ENCODE measurements at places on chromosomes 2 and 18. TPM values are rescaled to one million over a fixed set of nuclear protein-coding genes. Genes with fewer than 3 reads are reported as not detected.

DNA sequence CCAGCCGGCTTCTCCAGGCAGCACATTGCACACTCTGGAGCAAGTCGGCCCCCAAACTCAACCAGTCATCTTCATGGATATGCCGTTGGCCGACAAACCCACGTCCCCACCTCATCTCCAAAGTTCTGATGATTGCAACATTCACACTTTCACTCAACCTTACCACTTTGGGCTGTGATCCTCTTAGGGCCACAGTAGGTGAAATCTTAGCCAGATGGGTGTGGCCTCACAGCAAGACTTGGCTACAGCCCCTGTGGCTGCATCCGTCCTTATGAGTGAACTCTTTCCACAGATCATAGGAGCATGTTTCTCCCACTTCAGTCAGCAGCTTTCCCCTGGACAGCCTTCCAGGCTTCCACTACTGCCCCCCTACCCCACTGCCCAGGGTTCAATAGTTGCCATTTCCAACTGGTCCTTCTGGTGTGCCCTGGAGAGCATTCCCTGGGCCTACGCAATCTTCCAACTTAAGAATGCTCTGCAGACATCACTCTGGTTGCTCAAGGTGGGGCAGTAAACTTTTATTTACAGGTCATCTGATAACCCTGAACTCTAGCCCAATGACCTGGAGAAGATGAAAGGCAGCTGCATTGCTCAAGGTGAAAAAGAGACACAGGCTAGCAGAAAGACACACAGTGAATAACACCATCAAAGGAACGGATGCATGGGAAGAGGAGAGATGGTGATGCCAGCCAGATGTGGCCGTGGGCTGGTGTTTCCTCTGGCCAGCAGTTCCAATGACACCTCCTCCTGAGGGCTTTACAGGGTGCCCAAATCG lies 34.5 kb downstream of the ARL4C start:
- DNase-seq, result no peak

- peak; percentile 51 for DNase-seq
Measured at GRCh38 chr2:55616551-55617174, 759 bp downstream of the PPP4R3B start.

- DNase-seq, result no peak
Measured at GRCh38 chr2:41774011-41774605, 273.7 kb upstream of the PKDCC start.

DNA sequence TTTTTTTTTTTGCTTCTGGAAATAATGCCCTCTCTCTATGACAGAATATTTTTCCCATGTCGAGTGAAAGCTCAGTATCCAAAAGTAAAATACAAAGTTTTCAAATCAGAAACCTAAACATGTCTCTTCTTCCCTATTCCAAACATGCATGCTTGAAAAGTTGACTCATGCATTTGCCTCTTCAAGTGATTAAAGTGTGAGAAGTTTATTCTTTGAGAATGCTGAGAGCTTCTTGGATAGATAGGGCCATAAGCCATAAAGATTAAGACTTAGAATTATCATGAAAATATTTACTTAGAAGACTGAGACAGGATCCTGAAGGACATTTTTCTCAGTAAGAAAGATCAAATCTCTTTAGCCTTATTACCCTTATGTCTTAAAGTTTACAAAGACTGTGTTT lies 98.6 kb upstream of the EPB41L5 start:
- no peak for DNase-seq

DNA sequence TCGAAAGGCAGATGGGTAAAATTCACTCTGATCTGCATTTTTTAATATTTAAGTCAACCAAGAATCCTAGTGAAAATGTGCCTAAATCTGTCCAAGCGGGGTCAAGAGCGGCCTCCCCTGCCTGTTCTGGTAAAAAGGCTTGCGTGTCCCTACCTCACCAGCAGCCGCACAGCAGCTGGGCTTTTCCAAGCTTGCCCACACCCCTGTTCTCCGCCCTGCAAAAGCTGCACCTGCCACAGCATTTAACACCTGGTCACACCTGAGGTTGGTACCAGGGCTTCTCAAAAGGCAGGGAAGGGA lies 25.8 kb upstream of the TMEM182 start:
- no peak for DNase-seq

The CD302 gene
- 0.40 TPM for total RNA-seq

The CDH2 gene
- total RNA-seq, result not detected

The CCDC148 gene
- total RNA-seq, result not detected

DNA sequence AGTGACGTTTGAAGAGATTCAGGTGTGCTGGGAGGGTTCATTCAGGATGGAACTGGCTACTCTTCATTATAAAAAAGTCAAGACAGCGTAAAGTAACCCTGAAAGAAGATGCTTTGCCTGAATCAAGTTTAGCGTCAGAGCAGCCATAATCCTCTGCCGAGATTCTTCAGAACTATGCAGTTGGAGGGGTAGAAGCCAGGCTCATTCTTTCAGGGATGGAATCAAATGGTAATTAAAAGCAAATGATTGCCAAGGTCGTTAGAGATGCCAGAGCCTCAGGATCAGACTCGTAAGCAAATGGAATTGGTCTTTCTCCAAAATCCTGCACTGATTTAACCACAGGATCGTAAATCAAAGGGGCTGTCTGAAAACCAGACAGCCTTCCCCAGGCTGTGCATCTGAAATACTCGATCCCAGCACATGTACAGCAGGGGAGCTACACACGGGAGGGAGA lies 21.9 kb downstream of the APCDD1 start:
- no peak for DNase-seq

DNA sequence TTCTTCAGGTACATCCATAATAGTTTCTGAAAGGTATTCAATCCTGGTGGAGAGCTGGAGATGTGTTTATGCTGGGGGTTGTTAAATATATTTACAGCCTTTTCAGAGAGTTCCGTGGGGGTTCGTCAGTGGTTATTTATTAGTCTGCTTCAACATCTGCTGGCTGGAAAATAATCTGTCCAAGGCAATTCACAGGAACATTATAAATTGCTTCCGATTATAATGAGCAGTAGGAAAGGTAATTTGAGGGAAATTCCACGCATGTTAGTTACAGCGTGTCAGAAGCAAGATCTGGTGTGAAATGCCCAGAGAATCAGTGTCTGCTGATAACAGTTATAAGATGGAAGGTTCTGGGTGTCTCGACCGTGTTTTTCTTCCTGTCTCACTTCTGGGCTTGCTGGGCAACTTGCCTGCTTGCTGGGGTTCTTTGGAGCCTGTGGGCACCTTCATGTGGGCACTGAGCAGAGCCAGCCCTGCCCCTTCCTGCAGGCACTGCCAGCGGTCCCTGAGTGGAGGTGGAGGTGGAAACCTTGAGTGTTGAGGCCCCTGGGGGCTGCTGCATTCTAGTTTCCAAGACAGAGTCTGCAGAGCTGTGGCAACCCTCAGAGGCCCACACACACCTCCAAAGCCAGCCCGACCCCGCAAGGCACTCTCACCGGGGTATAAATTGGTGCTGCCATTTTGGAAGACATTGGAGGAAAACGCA lies 185.7 kb downstream of the FAM210A start:
- DNase-seq, result no peak

- no peak for DNase-seq
Measured at GRCh38 chr18:13412017-13412416, 193.5 kb downstream of the LDLRAD4 start.

- no peak for DNase-seq
Measured at GRCh38 chr2:43348908-43349661, 122.7 kb upstream of the ZFP36L2 start.

- no peak for DNase-seq
Measured at GRCh38 chr2:236866542-236867340, 218.9 kb upstream of the COPS8 start.

DNA sequence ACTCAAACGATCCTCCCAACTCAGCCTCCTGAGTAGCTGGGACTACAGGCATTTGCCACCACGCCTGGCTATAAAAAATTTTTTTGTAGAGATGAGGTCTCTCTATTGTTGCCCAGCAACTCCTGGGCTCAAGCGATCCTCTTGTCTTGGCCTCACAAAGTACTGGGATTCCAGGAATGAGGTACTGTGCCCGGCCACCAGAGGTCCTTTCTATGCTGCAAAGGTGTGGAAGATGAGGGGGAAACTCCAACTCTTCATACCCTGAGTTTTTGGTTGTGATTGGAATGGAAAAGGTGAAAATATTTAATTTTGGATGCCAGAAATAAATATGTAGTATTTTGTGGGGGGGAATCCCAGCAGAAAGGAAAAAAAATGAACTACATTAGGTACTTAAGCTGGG lies 36.0 kb downstream of the MRPL33 start:
- DNase-seq, result no peak

- no peak for DNase-seq
Measured at GRCh38 chr2:10256031-10256514, 46.6 kb upstream of the HPCAL1 start.

- no peak for DNase-seq
Measured at GRCh38 chr2:65278531-65278981, 50.9 kb downstream of the ACTR2 start.

- no peak for DNase-seq
Measured at GRCh38 chr2:2050446-2050845, 280.6 kb downstream of the MYT1L start.

The ESPNL gene
- total RNA-seq, result 0.18 TPM

The NEU2 gene
- total RNA-seq, result not detected

GRCh38 chr2:198326431-198326830 lies 522.0 kb downstream of the PLCL1 start:
- no peak for DNase-seq

DNA sequence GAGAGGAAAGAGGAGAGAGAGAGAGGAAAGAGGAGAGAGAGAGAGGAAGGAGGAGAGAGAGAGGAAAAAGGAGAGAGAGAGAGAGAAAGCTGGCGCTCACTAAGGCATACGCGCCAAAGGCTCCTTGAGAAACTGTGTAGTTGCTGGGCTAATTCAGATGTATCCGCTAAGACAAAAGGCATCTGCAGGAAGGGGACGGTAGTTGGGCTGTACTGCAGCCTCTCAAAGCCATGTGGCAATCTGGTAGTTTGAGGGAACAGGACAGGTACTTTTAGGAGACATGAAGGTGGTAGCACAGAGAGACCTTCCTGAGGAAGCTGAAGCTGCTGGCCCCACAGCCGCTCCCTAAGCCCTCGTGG lies 31.6 kb downstream of the THNSL2 start:
- DNase-seq, result no peak

DNA sequence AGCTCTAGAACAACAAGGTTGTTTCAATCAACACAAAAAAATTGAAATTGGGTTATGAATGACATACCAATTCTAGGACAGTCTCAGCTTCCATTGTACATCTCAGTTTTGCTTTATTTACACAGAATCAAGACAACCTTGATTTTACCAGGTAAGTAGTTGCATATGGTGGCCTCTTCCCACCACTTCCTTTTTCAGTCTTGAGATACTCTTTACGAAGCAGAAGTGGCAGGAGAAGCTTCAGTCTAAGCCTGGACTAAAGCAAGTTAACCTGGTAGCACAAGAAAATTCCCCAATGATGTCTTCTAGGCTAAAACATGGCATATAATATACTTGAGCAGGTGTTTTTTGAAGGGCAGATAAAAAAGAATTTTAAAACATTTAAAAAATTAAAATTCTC lies 10.7 kb upstream of the FAM136A start:
- no peak for DNase-seq

DNA sequence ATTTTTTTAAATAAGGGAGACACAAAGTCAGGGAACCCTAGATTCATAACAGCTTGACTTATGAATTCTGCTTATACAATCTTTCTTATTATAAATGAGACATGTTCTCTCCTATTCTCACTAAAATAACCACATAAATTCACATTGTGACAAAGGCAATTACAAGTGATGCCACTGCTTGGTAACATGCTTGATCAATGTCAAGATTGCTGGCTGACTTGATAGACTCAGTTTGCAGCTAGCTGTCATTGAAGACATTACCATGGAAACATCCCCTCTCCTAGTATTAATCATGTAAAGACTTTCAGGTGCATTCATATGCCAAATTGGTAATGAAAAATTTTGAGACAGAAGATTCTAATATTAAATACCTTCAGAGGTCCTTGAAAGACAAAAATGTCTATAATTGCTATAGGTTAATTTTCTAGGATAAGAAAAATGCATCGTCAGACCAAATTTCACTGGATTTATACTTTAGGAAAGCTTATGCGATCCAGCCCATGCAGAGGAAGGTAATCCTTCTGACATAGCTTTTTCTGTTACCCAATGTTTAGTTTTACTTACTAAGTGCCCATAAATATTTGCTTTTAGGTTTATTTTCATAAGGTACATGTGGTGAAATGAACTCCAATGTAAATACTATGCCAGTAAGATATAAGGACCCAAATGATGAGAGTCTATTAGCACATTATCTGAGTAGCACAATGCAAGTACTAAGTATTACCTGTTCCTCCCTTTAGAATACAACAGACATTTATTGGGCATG lies 32.6 kb upstream of the ENOSF1 start:
- no peak for DNase-seq

The KIF5C gene
- total RNA-seq, result 21.7 TPM

- DNase-seq, result no peak
Measured at GRCh38 chr2:191860760-191861466, 14.0 kb upstream of the CAVIN2 start.

DNA sequence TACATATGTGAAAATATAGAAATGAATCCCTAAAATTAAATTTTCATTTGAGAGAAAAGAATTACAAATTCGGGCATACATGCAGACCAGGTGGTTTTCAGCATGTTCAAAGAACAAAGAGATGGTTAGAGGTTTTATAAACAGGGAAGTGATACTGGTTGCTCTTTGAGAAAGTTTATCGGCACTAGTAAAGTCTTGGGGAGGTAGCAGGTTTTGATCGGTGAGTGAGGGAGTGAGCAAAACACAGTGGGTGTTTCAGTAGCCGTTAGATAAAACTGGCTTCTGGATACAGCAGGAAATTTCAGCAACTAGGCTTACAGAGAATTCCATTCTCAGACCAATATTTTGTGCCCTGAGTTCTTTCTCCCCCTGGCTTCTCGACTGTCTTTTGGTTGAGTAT lies 51.1 kb downstream of the DSC3 start:
- DNase-seq, result no peak

- DNase-seq, result no peak
Measured at GRCh38 chr2:128513116-128513960, 194.7 kb upstream of the HS6ST1 start.

- no peak for DNase-seq
Measured at GRCh38 chr2:127386246-127386645, 1.5 kb downstream of the MAP3K2 start.

GRCh38 chr18:361941-362310 lies 94.1 kb upstream of the THOC1 start:
- no peak for DNase-seq

The TMEM214 gene
- 80.7 TPM for total RNA-seq

DNA sequence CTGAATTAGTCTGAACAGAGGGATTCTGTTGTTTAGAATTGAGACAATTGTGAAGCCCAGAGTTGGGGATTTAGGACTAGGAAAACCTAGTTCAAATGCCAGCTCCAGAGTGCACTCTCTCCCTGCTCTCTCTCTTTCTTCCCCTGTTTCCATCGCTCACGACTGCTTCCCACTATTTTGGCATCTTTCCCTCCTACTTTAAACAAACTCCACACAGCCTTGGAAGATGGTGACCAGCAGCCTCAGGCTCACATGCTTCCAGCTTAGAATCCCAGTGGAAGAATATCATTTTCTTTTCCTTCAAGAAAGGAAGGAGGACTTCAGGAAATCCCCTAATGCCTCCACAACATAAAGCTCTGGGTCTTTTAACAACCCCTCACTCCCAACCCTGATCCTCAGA lies 6.1 kb upstream of the DNMT3A start:
- DNase-seq, result no peak

- no peak for DNase-seq
Measured at GRCh38 chr18:53950545-53950944, 273.9 kb downstream of the MBD2 start.

GRCh38 chr18:58992301-58993231 lies 127.9 kb downstream of the ZNF532 start:
- no peak for DNase-seq
